Naive thymus-derived CD4-positive, alpha-beta T cell (primary cell): ENCODE measurements at places on chromosomes 4 and X.

- DNase-seq: no peak
Measured at GRCh38 chrX:70219938-70220764, 14.3 kb upstream of the AWAT1 start.

DNA sequence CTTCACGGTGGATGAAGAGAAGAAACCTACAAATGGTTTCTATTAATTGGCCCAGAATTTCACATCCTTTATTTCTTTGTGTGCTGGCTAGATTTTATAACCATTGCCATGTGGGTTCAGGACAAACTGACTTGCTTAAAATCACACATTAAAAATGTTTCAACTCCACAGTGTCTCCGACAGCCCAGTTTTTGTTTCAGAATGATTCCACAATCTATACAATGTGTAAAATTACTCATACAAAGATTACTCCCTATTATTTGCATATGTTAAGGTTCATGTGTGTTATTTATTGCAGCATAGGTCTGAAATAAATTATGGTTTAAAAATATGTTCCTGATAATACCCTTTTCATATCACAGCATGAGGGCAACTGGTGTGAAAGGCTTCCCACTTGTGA, 20.6 kb downstream of the DCHS2 start:
- DNase-seq: no peak

- peak; percentile 64 for DNase-seq
Measured at GRCh38 chr4:173264684-173265185, 69.4 kb downstream of the HMGB2 start.

DNA sequence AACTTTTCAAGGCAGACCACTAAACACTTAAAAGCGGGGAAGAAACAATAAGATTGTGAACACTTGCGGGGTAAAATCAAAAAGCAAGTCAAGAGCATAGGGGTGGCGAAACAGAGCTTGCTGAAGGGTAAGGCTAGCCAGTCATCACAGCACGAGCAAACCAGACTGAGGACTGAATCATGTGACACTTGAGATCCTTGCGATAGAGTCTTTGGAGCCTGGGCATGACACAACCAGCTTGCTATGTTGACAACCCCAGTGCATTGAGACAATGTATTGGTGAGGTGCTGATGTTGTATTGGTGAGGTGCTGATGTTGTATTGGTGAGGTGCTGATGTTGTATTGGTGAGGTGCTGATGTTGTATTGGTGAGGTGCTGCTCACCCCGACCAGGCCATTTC, 72.3 kb downstream of the SLIT2 start:
- no peak for DNase-seq

DNA sequence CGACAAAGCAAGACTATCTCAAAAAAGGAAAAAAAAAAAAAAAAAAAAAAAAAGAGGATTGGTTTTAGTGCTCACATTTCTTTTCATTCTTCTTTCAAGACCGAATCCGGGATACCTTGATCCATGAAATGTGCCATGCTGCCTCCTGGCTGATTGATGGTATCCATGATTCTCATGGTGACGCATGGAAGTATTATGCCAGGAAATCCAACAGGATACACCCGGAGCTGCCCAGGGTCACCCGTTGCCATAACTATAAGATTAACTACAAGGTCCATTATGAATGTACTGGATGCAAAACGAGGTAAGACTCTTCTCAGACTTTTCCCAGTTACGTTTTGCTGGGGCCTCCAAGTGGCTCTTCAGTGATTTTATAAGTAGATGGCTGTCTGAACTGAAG, 6.1 kb downstream of the CXCR3 start:
- DNase-seq: no peak
